ENCODE measurements at places on chromosomes 4 and X.

- peak; percentile 68 for DNase-seq
These were observed 119.5 kb upstream of the LIMCH1 start for GRCh38 chr4:41418444-41418843.

DNA sequence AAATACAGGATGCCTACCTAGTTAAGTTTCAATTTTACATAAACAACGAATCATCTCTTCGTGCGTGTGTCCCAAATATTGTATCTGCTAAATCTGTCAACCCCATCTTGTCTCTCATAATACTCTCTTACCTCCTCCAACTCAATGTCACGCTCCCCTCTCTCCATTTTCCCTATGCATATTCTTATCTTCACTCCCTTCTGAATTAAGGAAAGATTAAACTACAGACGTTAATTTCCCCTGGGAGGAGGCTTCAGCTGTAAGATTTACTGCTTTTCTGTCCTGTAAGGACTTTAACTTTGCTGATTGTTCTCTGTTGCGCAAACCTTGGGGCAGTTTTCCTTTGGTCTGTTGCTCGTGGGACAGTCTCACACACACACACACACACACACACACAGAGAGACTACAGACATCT, 455 bp upstream of the ABCB7 start:
- peak; percentile 2 for DNase-seq

DNA sequence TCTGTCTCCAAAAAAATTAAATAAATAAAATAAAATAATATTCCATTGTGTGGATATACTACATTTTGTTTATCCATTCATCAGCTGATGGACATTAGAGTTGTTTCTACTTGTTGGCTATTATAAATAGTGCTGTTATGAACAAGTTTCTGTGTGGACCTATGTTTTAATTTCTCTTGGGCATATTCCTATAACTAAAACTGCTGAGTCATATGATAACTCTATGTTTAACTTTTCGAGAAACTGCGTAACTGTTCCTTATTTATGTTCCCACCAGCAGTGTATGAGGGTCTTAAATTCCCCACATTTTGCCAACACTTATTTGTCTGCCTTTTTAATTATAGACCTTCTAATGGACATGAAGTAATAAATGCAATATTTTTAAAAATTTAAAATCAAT, 369.5 kb downstream of the CHIC1 start:
- DNase-seq, result no peak

DNA sequence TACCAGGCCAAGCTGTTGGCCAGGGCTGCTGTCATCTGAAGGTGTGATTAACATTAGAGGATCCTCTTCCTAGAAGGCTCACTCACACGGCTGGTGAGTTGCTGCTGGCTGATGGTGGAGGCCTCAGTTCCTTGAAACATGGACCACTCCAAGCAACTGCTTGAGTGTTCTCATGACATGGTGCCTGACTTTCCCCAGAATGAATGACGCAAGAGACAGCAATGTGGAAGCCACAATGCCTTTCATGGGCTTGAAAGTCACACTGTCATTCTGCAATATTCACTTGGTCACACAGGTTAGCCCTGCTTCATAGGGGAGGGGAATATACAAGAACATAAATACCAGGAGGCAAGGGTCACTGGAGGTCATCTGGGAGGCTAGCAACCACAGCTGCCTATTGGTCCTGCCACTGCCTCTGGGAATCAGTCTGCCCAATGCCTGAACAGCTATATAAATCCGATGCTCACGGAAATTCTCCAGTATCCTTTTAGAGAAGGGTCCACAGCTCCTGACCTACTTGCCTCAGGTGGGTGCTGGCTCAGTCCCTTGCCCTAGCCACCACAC, 97.1 kb upstream of the MAML3 start:
- no peak for DNase-seq

DNA sequence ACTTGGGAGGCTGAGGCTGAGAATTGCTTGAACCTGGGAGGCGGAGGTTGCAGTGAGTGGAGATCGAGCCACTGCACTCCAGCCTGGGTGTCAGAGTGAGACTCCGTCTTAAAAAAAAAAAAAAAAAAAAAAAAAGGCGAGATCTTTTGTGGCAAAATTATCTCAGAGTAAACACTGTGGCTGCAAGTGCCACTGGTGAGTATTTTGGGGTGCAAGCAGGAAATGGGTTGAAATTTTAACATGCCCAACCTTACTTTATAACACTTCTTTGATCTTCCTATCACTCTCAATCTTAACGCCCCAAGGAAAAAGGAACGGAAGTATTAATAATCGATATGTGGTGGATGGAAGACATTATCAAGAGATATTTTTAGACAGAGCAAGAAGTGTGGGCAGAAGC, 32.1 kb downstream of the SLC34A2 start:
- DNase-seq, result no peak

- DNase-seq, result peak; percentile 9
These were observed 74.4 kb upstream of the PLAC1 start for GRCh38 chrX:134732676-134733075.

DNA sequence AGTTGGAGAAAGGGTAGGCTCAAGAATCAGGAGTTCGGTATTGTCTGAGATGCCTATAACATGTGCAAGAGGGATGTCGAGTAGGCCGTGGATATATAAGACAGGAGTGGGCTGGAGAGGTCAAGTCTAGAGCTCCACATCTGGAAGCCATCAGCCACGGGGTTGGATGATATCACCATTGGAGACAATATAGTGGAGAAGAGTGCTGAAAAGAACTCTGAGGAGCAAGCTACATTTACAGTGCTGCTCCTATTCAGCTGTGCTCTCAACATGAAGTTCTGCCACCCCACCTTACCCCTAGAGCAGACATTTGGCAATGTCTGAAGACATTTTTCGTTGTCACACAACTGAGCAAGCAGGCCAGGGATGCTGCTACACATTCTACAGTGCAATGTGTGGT, 20.9 kb upstream of the PLAC1 start:
- DNase-seq, result no peak
